ENCODE measurements at places on chromosomes 11 and 22.

GRCh38 chr22:24330636-24331035 lies 60.0 kb downstream of the SPECC1L start:
- no peak for DNase-seq

GRCh38 chr11:110098645-110099044 lies 5.5 kb downstream of the ZC3H12C start:
- no peak for DNase-seq

DNA sequence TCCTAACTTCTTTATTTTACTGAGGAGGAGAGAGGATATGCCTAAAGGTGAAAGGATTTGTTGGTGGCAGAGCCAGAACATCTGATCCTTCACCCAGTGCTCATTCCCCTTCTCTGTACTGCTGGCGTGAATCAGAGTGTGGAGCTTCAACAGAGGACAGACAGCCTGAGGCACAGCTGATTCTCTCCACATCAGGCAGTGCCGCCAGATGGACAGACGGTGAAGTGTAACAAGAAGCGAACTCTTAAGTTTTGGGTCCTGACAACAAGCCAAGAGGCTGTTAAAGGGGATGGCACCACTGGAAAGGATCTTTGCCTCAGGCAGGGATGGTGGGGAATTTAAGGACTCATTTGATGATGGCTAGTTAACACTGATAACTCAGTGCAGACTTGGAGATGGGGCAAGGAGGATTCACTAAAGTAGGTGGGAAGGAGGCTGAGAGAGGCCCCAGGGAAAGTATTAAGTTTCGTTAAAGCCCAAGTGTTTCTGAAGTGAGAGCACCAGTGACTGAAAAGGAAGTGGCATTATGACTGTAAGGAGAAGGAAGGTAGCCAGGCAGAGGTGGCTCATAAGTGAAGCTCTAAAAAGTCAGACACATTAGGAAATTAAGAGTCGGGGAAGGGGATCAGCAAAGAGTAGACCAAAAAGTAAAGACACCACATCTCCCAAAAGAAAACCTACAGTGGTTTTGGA lies 81.3 kb downstream of the CLPB start:
- DNase-seq = no peak

- no peak for DNase-seq
These were observed 238.1 kb upstream of the TENM4 start for GRCh38 chr11:79678780-79679452.

GRCh38 chr22:48475661-48476345 lies 1351.9 kb downstream of the BRD1 start:
- peak; percentile 30 for DNase-seq

DNA sequence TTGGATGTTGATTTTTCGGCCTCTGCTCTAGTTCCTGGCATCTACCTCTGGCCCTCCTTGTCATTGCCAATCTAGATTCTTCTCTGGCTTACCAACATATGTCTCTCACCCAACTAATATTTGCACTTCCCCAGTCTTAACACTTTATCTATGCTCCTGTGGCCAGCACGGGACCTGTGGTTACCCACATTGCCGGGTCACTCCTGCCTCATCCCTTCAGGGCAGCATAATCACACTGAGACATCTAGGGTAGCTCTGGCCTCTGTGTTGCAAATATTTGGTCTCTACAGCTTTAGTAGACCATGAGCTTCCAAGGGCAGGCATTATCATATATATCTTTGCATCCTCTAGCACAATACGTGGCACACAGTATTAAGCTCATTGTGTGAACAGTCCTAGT lies 182.0 kb upstream of the ARHGAP20 start:
- no peak for DNase-seq

DNA sequence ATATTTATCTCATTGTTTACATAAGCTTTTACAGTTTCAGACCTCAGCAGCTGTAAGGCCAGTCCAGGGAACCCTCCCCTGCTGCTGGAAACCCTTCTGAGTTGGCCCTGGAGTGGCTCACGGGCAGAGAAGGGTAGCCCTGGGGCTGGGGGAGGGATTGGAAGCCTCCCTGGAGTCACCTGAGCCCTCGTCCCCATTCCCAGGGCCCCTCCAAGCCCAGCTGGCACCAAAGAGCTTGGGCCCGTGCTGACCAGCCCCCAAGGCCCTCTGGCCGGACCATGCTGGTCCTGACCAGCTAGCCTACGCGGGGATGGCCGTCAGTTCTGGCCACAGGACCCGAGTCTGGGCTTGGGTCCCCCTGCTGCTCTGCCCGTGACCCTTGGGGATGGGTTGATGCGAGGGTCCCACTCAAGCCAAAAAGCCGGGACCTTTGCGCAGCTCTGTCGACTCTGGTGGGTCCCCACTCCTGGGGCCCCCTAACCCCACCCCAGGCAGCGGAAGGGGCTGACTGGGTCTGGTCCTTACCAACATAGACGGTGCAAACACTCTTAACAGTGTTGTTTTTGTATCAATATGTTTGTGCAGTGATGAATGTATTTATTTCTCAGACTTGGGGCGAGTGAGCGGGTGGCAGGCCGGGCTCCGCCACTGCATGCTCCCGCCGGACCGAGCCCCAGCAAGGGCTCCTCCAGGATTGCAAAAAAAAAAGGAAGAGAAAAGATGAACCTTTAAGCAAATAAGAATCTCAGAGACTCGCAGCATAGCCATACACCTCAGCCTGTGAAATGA lies 17.5 kb upstream of the TMEM191C start:
- peak; percentile 40 for DNase-seq

- no peak for DNase-seq
These were observed 399.5 kb downstream of the ETS1 start for GRCh38 chr11:128187835-128188234.

GRCh38 chr11:116388146-116388545 lies 384.6 kb downstream of the BUD13 start:
- no peak for DNase-seq

GRCh38 chr11:102476812-102477211 lies 24.2 kb upstream of the TMEM123 start:
- DNase-seq = peak; percentile 88

GRCh38 chr11:78050964-78051831 lies 12.5 kb upstream of the THRSP start:
- DNase-seq = no peak

Measured in left lobe of liver (tissue), 2 donors.